ENCODE measurements at places on chromosomes 5 and 9.

GRCh38 chr9:135805422-135806022, 101.8 kb downstream of the CAMSAP1 start:
- DNase-seq = no peak

GRCh38 chr5:151924564-151925301, at the start of gene GLRA1:
TSS of gene GLRA1 (minus strand) at chr5:151924851. CDS start at chr5:151924549, 302 bp downstream.
- DNase-seq = no peak

DNA sequence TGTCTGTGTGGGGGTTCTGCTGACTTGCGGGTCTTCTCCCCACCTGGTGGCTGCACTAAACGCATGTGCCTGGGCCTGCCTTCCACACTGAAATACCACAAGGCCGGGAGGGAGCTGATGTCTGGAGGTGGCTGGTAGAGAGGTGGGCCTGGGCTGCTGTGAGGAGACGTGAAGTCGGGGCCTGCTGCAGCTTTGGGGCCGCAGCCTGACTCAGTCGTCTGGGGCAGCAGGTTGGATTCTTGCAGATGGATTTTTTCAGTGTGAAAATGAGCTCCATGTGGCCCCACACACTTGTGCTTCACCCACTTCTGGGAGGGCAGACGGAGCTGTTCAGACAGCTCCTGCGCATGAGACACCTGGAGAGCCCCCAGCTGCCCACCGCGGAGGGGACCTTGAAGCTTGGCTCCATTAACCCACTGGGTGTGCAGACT, 29.3 kb downstream of the COL5A1 start:
- DNase-seq = peak; percentile 27

DNA sequence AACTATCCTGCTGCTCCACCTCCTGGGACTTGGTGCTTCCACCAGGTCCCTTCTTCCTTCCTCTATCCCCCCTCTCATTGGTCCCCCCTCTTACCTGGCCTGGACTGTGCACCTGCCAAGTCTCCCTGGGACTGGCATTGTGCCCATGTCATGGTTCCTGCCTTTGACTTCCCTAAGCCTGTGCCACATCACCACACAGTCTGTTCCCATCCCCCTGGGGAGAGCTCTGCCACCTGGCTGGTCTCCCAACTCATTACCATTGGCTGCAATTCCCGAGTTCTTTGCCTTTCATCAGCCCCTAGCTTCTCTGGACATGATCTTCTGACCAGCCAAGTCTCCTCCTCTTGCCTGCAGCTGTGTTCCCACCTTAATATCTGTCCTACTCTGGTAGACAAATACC, 180.3 kb downstream of the SREK1 start:
- DNase-seq = no peak

GRCh38 chr5:179119415-179120170, 59.4 kb downstream of the ZNF354C start:
- DNase-seq = no peak

DNA sequence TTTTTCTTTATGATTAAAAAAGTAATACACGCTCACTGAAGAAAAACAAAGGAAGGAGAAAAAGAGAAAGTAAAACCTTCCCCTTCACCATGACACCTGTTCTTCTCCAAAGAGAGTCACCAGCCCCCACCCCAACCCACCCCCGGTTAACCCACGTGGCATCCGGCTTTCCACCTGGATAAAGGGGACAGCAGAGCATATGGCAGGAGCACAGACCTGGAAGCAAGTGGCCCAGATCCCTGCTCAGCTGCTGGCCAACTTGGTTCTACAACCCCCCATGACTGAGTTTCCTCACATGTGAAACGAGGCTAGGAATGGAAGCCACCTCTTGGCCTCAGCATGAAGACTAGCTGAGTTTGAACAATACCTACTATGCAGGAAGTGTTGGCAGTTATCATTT, 5.1 kb downstream of the CCDC180 start:
- no peak for DNase-seq

DNA sequence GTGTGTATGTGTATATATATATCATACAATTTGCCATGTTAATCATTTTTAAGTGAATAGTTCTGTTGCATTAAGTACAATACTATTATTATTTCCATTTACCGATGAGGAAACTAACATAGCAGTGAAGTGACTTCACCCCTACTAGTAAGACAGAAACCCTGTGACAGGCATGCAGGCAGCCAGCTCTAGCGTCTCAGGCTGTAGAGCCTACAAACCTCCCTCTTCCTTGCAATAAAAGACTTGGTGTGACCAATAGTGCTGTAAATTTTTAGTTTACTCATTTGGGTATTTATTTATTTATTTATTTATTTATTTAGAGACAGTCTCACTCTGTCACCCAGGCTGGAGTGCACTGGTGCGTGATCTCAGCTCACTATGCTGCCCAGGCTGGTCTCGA, 24.7 kb downstream of the FNBP1 start:
- DNase-seq = no peak

DNA sequence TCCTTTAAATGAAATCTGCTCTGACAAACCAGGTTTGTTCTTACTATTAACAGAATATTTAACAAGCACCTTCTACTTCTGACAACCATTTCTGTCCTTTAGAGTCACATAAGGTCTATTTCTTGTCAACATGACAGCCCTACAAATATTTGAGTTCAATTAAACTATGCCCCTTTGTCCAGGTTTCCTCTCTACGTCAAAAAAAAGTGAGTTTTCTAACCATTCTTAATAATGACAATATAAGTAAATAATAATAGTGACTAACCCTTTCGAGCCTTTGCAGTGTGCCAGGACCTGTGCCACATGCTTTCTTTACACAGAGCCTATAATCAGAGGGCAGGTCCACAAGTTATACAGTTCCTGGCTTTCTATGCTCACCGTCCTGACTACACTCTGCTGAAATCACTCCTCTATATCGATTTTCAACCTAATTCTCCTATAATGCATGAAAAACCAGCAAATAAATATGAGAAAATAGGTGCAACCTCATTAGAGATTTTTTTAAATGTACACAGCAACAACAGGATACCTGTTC, 115.0 kb downstream of the CDK5RAP2 start:
- DNase-seq = no peak

DNA sequence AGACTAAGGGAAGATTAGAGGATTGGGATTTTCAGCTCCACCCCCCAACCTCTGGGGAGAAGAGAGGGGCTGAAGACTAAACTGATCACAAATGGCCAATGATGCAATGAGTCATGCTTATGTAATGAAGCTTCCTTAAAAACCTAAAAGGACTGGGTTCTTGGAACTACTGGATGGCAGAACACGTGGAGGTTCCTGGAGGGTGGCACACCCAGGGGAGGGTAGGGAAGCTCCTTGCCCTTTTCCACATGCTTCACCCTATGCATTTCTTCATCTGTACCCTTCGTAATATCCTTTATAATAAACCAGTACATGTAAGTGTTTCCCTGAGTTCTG, 48.6 kb downstream of the ARHGEF28 start:
- no peak for DNase-seq

GRCh38 chr9:35277628-35278359, 116.0 kb downstream of the UNC13B start:
- DNase-seq = no peak

DNA sequence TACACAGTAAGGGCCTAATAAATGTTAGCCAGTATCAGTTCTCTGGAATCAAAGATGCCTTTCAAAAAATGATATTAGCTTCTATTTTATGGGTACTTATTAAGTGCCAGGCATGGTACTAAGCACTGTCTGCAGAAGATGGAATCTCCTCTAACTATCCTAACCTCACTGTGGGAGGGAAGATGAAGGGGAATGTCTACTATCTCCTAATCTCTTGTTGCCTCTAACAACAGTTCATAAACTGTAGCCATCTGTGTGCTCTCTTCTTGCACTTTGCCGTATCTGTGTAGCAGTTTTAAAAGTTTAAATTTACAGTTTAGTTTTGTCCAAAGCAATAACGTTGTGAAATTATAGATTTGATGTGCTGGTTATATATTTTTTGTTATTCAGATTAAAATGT, 99.6 kb upstream of the CCDC112 start:
- DNase-seq = no peak

- DNase-seq = no peak
These were observed 32.9 kb upstream of the AOPEP start for GRCh38 chr9:94693485-94694204.

GRCh38 chr5:78504704-78505677, 143.6 kb downstream of the LHFPL2 start:
- DNase-seq = peak; percentile 87

DNA sequence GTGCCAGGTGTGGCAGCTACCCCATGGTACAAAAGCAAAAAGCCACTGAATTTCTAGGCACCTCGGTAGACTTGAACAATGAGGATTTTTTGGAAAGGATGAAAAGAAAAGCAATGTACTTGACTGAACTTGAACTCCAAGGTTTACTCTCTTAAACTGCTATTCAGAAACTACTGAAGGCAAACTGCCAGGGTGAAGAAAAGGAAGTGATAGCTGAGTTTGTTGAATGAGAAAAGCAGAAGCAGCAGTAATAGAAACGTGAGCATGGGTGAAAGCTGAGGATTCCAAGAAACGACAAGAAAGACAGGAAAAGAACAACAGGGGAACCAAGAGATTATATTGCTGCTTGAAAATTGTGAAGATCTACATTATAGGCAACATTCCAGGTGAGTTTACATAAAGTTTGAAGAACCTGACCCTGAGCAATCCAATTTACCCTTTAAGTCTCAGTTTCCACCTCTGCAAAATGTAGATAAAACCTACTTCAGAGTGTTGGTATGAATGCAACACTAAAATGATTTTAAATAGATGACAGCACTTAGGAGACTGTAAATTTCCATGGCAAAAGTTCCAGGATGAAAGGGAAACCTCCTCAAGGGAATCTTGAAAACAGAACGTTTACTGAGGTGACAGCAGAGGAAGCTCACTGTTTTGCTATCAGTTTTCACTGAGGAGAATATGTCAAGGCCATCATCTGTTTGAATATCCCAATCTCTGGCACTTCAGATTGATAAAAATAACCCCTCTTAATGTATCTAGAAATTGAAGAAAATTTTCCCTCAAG, 245.8 kb downstream of the SPATA31D1 start:
- no peak for DNase-seq

DNA sequence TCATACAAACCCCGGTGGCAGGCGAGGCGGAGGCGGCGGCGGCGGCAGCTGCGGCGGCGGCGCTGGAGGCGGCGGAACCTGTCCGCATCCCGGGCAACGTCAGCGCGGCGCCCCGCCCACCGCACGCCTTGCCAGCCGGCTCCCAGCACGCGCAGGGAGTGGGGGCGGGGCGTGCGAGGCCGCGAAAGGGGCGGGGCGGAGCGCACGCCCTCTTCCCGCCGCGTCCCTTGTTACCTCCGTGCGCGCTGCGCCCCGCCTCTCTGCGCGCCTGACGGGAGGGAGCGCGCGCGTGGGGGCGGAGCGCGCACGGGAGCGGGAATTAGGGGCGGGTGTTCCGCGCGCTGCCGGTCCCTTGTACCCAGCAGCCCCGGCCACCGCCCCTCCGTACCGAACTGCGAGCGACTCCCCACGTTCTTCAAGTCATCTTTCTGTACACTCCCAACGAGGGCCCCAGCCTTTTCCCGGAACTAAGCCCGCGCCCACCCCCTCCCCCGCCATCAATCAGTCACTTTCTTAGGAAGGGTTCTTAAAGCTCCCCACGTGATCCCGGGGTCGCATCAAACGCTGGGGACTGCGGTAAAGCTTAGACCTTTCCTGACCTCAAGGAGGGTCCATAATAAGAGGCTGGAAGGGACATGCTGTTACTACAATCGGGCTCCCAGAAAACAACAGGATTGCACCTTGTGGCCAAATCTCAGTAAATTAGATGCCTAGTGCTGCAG, at the start of gene AGTPBP1:
TSS of gene AGTPBP1 (minus strand) at position 80 of the 722 bp plus-strand sequence. CDS start 29,421 bp downstream, outside the sequence.
- peak; percentile 89 for DNase-seq

DNA sequence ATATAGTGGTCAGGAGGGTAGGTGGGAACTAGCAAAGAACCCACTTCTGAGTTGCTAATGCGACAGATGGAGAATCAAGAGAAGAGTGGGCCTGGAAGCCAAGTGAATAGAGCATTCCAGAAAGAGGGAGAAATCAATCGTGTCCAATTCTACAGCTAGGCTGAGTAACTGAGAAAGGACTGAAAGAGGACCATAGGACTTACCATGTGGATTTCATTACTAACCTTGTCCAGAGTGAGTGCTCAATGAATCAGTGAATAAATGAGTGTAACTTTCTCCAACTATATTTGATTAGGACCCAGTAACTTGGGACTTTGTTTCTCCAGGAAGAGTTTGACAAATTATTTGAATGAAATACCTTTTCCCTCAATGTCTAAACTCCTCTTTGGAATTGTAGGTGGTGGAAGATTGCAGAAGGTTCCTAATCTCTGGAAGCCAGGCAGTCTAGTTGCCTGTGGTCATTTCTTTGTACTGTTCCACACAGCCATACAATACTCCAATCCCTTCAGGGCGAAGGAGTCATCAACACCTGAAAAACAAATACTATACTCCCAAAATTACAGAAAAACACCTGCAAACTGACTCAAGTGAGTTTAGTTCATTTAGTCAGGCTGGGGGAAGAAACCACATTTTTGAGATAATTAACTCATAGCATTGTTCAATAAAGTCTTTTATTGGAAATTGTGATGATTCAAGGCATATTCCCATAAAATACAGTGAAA, 2.6 kb upstream of the F2RL1 start:
- DNase-seq = no peak
